Trophoblast cell (in vitro differentiated cells and primary cell): ENCODE measurements at places on chromosomes 5 and 9.

DNA sequence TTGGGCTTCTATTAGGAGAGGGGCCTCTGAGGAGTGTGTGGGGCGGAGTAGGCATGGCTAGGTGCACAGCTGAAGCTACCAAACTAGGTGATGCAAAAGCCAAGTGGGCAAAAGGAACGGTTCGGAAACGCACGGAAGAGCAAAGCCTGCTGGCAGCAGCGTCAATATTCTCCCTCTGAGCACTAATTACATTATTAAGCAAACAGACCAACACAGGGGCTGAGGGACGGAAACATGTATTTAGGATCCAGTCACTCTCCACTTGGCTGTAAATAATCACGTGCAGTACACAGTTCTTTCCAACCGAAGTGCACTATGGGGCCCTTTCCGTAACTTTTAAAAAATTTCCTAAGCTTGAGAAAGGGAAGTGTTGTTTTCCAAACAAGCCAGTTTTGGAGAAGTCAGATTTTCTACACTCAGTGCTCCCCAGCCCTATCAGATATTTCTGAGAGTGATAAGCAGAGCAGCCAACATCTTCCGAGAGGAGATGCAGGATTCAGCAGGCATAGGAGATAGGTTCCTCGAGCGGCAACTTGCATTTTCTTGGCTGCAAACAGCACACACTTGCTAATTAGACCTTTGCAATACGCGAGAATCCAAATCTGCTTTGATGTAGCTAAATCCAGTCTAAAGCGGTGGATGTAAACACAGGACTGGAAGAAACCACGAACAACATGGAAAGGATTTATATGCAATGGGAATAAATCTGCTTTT lies 217.2 kb upstream of the TBCA start:
- no peak for DNase-seq

DNA sequence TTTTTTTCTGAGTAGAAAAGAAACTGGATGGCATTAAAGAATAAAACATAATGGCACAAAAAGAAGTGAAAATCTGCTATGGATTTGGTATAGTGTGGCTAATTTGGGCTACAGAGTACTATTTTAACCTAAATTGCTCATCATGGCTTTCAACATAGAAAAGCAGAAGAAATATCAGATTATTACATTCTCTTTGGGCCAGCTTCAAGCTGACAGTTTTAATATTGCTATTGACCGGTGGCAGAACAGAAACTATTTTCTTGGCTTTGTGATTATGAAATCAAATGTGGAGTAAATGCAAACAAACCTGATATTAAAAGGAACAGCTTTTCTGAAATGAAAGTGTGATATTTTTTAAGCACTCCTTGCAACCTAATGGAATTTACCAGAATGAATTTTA lies 301.5 kb downstream of the EPB41L4A start:
- no peak for DNase-seq

- DNase-seq, result no peak
These were observed 146.5 kb downstream of the SMARCA2 start for GRCh38 chr9:2161661-2162060.

DNA sequence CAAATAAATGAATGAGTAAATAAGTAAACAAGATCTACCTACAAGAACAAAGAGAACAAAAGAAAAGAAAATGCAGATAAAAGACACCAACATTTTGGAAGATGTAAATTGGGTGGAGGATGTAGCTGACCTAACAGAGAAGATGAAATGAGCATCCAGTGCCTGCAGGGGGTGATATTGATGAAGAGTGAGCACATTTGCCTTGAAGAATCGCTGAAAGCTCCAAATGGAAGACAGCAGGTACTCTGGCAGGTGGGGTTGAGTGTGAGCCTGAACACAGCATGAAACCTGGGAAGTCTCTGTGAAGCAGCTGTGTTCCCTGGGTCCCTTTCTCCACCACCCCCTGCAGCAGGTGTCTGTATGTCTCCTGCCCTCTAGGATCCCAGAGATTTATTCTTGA lies 125.6 kb downstream of the NXNL2 start:
- peak; percentile 48 for DNase-seq

DNA sequence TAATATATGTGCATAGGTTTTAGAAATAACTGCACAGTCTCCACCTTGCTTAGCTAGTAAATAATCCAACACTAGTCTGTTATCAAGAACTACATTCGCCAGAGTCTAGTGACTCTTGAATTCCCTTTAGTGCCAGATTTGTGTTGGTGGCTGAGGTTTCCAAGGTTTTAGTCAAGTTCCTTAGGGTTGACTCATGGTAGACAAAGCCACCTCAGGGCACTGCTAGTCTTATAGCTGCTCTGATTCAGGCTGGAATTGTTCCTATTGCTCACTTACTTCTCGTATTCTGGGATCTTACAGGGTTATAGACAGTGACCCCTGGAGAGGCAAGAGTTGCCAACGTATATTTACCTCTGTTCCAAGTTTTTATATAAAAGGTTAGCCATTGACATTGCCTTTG lies 1369.8 kb upstream of the CDH9 start:
- DNase-seq, result peak; percentile 51

DNA sequence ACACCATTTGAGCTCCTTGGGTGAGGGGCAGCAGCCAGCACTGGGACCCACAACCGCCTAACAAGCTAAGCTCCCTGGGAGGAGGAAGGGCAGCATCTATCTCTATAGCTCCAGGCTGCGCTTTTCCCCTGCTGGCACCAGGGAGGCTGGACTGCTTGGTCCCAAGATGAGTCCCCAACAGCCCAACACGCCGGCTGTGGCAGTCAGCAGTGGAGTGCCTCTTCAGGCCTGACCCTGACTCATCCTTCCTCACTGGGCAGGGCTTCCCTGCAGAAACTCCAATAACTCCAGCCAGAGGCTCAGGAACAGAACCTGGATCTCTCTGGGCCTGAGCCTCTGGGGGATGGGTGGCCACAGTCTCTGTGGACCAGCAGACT lies 113.7 kb upstream of the ADAMTS16 start:
- DNase-seq, result no peak

- DNase-seq, result no peak
These were observed 407.9 kb upstream of the CYLC2 start for GRCh38 chr9:102587281-102587680.

DNA sequence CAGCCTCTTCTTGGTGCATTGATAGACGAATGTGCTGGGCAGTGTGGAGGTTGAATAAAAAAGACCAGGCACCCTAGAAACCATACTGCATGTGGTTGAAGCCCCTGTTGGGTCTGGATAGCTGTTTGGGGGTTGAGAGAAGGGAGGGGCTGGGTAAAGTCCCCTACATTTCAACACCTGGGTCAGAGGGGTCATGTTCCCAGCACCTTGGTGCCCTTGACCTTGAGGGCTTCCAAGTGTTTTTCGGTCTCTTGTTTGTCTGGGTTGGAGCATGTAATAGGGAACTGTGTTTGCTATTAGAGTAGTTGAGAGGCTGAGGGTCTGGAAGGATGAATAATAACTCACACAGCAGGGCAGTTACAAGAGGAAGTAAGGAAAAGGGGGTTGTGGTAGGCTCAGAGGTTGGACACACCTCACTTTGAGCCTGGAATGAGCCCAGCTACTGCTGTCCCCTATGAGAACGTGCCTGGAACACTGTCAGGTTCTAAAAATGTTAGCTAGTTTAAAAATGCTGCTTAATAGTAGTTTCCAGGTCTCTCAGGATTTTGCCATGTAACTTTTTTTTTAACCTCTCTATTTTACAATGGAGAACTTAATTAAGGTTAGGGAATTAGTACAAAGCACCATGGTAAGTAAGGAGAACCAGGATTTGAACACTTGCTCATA lies 155.2 kb upstream of the SPRY4 start:
- DNase-seq, result peak; percentile 71

DNA sequence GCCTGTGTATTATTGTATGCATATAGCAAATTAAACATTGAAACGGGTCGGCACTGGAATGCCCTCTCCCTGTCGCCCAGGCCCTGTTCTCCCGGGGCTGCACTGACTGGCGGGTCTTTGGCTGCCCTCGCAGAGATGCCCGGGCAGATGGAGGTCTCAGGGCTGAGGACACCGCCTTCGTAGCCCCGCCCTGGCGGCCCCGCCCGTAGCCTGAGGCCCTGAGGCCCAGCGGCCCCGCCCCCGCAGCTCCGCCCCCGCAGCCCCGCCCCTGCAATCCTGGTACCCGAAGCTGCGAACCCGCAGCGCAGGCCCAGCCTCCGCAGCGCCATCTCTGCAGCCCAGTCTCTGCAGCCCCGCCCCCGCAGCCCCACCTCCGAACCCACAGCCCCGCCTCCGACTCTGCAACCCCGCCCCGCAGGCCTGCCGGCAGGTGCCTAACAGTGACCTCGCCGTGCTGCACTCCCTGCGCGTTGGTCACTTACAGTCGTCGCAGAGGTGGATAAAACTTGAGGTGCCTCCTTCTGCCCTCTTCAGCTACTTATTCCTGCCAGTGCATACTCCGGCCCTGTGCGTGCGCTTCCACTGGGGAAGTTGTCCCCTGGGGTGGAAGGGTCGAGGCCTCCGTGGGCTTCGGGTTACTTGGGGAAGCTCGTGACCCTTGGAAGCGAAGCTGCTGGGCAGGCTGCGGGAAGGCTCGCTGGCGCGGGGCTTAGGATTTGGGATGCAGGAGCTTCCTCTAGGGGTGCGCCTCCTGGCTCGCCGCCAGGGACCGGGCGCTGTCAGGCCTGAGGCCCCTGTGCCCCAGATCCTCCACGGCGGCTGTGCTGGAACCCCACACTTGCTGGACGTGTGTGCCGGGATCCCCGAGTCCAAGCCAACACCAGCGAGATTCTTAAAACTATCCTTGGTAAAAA lies 72.3 kb downstream of the ICE1 start:
- DNase-seq, result peak; percentile 39

DNA sequence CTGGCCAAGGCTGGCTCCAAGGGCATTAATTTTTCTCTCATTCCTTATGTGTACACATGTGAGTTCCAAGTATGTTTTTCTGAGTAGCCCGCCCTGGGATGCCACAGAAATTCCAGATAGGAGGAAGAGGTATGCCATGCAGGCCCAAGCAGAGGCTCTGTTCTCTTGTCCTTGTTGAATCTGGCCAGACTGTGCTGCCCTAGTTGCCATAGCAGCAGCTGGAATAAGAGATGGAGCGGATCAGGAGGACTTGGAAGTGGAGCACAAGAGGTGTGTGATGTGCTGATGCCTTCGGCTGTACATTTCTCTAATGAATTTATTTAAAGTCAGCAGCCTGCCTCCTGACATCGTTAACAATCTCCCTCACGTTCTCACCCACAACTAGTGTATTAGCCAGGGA lies 235.6 kb upstream of the RPS23 start:
- no peak for DNase-seq

- no peak for DNase-seq
These were observed 84.9 kb upstream of the GLIS3 start for GRCh38 chr9:4384750-4385149.

DNA sequence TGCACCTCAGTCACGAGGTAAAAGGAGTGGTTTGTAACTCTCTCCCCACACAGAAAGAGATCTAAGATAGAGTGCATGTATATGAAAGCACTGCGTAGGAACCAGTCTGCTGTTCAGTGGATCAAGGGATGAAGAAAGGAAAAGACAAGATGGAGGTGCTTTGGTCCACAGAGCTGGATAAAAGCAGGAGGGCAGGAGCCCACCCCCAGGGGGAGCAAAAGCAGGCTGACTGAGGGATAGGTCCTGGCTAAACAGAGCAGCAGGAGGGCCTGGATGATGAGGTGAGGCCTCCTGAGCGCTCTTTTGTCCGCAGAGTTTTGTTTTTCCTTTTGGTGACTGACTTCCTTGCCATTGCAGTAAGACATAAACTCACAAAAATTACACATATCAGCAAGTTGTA lies 293.5 kb upstream of the C9orf72 start:
- DNase-seq, result no peak

DNA sequence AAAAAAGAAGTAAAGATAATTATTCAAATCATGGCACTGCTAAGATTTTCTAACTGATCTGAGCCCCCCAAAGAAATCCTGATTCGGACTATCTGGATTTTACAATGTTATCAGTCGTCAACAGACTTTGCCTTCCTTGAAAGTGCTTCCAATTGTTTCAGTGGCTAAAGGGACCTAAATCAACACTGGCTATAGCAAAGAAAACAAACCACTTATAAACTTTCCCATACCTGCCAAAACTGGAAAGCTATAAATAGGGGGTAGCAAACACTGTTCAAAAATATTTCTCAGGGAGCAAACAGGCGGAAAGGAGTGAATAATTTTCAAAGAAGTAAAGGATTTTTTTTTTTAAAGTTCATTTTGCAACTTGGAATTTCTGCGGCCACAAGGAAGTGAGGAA lies 105.6 kb upstream of the LIFR start:
- no peak for DNase-seq

DNA sequence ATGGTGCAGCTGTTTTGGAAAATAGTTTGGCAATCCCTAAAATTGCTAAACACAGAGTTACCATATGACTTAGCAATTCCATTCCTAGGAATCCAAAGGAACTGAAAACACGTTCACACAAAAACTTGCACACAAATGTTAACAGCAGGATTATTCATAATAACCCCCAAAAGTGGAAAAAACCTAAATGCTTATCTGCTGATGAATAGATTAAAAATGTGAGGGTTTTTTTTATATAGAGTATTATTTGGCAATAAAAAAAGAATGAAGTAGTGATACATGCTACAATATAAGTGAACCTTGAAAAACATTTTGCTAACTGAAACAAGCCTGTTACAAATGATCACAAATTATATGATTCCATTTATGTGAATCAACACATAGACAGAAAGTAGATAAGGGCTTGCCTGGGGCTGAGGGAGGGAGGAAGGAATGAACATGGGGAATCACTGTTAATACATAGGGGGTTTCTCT lies 45.1 kb upstream of the TRIO start:
- DNase-seq, result peak; percentile 88

GRCh38 chr9:132572921-132573320 lies 9.5 kb upstream of the BARHL1 start:
- DNase-seq, result peak; percentile 26

GRCh38 chr9:70945301-70945700 lies 176.1 kb downstream of the TRPM3 start:
- no peak for DNase-seq

- peak; percentile 76 for DNase-seq
These were observed 448.5 kb downstream of the CSNK1G3 start for GRCh38 chr5:123960526-123960925.

DNA sequence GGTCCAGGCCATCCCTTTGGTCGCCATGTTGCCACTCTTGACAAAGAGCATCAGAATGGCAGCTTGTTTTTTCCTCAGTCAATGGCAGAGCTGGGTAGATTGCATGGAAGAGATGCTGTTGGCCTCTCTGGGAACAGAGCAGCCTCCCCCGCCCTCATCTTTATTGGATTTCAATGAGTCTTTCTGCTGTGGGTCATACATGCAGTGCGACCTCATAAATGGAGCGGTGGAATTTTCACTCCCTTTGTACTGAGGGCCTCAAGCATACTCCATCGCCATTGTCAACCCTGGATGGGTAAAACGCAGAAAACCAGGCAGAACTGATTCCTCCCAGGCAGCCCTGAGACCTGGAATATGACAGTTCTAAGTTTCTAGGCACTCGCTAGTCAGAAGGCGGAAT lies 71.8 kb downstream of the ZNF618 start:
- DNase-seq, result no peak

- peak; percentile 91 for DNase-seq
These were observed 119.8 kb upstream of the NEK6 start for GRCh38 chr9:124137944-124138335.

GRCh38 chr9:76115396-76115795 lies 224.9 kb downstream of the PCSK5 start:
- no peak for DNase-seq

- DNase-seq, result no peak
These were observed 155.6 kb upstream of the NTRK2 start for GRCh38 chr9:84513979-84514378.
